ENCODE measurements at places on chromosomes 11 and 22.
A peak's percentile ranks its signal among the peaks of the same experiment; 100 is the strongest.

DNA sequence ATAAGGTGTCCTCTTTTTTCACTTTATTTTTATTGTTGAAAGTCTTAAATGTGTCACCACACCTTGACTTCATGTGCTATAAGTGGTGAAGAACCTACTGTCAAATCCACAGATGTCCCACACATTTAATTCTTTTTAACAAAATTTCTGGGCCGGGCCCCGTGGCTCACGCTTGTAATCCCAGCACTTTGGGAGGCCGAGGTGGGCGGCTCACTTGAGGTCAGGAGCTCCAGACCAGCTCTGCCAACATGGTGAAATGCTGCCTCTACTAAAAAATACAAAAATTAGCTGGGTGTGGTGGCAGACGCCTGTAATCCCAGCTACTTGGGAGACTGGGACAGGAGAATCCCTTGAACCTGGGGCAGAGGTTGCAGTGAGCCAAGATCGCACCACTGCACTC lies 3.0 kb downstream of the CBL start:
- no peak for DNase-seq

DNA sequence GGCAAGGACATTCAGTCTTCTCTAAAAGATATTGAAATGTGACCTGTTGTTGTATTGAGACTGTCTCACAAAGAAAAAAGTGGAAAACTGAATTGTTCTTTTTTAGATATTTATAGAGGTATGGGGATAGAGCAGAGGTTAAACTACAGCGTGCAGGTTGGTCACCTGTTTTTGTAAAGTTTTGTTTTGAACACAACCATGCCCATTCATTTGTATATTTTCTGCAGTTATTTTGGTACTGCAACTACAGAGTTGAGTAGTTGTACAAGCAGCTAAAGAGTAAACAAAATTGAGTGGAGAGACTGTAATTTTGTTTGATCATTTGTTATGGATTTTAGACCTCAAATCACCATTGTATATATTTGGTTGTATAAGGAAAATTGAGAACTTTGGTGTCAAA lies 11.3 kb downstream of the EED start:
- no peak for DNase-seq

GRCh38 chr11:12235947-12236743 lies 125.8 kb downstream of the MICAL2 start:
- DNase-seq: peak; percentile 37

GRCh38 chr11:86678823-86679222 lies 6.4 kb upstream of the ME3 start:
- no peak for DNase-seq

GRCh38 chr22:48613566-48614200 lies 1214.0 kb downstream of the BRD1 start:
- DNase-seq: no peak

GRCh38 chr11:18527512-18527911 lies 770 bp upstream of the TSG101 start:
- no peak for DNase-seq

GRCh38 chr22:23375031-23375827 lies 194.9 kb downstream of the BCR start:
- DNase-seq: no peak

- no peak for DNase-seq
Observed at GRCh38 chr11:95042906-95043305, 6.3 kb upstream of the KDM4F start.

DNA sequence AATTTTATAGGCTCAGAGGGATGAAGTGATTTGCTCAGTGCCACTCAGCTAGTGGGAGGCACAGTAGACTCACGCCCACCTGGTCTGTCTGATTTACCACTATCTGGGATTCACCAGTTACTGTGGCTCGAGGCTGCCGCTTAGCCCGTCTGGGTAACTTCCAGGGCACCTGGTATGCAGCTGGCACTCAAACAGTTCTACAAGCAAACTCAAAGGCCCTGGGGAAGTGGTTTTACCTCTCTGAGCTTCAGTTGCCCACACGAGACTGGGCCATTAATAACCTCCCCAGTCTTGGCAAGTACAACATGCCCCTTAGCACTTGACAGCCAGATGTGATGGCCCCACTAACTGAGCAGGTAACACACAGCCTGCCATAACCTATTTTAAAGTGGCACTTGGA lies 2.6 kb downstream of the GDPD5 start:
- DNase-seq: no peak

GRCh38 chr22:39569066-39569465 lies 1.5 kb upstream of the CACNA1I start:
- DNase-seq: no peak

- DNase-seq: no peak
Observed at GRCh38 chr11:113475160-113475761, at the start of gene DRD2. Gene DRD2 (minus strand): TSS chr11:113475398. CDS start chr11:113424651, 50,747 bp downstream.

DNA sequence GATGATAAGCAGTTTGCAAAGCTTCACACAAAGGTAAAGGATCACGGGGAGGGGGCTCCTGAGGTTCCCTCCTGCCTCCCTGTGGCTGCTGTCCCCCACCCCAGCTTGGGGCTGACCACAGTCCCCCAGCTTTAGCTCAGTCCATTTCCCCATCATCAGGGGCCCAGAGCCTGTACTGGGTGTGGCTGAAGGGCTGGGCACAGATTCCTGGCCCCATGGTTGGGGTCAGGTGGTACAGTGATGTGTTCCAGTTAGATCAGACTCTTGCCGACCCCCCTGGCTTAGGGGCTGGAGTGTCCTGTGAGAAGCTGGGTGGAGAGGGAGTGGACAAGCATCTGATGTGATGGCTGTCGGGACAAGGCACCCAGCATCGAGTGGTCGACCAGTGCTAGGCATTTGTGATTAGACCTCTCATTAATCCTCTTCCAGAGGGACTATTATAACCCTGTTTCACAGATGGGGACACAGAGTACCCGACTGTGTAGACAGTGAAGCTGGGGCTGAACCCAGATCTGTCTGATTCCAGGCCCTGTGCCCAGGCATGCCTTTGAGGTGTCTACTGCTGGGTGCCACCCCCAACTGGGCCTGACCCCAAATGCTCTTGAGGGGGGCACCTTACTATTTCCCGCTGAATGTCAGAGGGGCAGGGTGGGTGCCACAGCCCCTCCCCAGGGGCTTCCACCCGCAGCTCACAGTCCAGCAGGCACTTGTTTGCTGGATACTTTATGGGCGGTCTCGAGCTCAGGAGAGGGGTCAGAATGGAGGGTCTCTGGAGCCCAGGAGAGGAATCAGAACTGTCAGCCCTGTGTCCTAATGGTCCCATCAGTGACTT lies 4.3 kb downstream of the SHANK3 start:
- no peak for DNase-seq

DNA sequence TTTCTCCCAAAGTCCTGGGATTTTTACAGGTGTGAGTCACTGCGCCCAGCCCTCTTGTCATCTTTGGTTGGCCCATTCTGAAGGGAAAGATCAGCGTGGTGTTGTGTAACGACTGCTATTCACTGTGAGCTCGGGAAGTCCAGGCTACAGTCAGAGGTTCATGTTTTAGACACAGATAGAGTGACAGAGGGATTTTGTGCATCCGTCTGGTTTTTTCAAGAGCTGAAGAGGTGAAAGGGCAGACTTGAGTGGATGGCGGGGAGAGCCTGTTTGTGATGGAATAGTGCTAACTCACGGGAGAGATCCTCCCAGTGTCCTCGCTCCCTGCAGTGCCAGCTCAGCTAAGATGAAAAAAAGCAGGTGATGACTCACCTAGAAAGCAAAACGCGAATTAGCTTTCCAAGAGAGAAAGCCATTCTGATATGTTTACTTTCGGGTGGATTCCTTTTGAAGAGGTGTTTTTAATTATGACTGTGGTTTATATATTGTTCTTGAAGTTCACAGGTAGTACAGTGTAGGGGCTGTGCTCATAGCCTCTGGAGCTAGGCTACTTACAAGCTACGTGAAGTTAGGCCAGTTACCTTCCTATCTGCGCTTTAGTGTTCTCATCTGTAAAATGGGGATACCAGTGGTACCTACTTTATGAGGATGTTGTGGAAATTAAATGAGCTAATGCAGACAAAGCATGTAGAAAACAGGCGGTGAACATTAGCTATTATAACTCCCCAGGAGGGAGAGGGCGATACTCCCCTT lies 67.2 kb downstream of the C11orf91 start:
- no peak for DNase-seq

DNA sequence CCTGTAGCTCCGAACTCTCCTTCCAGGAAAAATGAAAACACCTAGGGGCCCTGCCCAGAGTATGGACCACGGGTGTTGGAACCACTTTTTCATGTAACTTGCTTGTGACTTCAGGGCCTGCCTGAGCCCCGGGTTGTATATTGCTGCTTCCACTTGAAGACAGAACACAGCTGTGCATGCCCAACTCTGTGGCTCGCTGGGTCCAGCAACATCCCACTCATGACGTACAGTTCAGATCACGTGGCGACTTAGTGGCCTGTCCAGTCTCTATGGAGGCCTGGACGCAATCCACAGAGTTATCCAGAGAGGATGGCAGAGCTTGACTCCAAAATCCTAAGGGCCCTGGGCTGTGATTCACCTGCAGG lies 6.8 kb downstream of the C11orf21 start:
- no peak for DNase-seq

DNA sequence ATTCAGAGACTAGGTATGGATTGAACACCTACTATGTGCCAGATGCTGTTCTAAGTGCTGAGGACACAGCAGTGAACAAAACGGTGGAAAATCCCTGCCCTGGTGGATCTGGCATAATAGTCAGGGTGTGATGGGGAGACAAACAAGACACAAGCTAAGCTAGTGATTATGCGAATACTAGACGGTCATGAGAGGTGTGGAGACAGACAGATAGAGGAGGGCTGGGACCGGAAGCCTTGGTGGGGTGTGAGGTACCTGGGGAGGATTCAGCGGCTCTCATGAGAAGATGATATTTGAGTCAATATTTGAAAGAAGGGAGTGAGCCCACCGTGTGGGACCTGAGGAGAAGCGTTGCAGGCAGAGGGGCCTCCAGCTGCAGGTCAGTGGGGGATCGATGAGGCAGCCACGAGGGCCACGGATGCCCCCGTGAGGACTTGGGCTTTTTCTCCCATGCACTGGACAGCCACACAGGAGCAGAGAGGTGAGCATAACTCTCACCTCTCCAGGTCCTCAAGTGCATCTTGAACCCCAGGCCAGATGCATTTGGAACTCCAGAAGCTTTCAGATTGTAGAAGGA lies 4.7 kb downstream of the CD5 start:
- no peak for DNase-seq

GRCh38 chr11:33575311-33575710 lies 125.3 kb downstream of the C11orf91 start:
- DNase-seq: no peak

GRCh38 chr22:40410731-40411505 lies 40.5 kb downstream of the SGSM3 start:
- DNase-seq: no peak

- no peak for DNase-seq
Observed at GRCh38 chr11:77207019-77207485, 79.0 kb downstream of the MYO7A start.

DNA sequence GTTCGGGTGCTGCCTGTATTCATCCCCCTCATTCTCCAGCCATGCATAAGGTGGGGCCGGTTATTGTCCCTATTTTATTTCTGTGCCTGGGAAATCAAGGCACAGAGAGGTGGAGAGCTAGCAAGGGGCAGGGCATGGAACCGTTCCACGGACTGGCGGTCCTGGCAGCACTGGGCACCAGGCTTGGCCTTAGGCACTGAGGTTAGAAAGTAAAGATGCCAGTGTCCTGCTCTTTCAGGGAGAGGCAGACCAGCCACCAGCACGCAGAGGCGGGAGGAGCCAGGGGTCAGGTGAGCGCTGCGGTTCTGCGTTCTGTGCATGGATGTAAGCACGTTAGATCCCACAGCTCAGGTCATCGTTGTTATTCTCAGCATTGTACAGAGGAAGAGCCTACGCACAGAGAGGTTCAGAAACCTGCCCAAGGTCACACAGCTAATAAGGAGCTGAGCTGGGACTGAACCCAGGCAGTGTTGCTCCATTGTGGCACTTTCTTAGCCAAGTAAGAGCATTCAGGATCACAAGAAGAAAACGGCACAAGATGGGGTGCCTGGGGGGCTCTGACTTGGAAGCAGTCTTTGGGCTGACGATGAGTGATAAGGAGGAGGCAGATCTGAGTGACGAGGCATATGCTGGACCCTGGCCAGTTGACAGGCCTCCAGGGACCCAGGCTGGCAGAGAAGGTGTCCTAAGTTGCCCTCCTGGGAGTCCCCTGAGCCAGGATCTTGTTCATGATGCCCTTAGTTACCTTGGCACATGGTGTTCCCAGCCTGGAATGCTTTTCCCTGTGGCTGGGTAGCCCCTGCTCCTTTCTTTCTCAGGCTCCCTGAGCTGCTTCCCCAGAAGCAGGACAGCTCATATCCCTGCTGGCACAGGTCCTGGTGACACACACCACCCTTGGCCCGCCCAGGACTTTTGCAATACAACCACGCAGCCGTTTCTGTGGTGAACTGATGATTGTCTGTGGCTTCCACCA lies 41.1 kb downstream of the OSBPL5 start:
- no peak for DNase-seq

DNA sequence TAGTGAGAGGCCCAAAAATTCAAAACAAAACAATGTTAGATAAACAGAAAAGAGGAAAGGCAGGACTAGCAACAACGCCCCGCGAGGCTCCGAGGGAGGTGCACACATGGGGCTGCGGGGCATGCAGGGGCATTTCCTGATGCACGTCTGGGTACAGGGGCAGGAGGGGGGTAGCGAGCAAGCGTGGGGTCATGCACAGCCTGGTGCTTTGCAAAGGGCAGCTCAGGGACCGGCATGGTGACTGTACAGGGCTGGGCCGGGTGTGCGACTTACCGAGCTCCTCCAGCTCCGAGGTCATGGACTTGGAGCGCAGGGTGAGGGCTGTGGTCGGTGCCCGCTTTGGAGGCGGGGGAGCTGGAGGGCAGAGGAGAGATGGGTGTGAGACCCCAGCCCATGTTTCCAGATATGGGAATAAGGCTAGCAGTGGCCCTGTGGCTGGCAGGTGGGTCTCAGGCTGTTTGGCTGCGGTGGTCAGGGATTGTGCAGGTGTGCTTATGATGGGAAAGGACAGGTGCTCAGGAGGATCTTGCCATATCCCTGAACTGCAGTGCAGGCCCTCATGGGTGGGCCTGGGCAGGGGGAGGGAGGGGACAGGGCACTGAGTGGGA lies 103.7 kb downstream of the CTTN start:
- DNase-seq: no peak

- DNase-seq: no peak
Observed at GRCh38 chr11:119975561-119976152, 162.3 kb downstream of the TRIM29 start.

- DNase-seq: no peak
Observed at GRCh38 chr11:71453918-71454304, 908 bp downstream of the NADSYN1 start.

DNA sequence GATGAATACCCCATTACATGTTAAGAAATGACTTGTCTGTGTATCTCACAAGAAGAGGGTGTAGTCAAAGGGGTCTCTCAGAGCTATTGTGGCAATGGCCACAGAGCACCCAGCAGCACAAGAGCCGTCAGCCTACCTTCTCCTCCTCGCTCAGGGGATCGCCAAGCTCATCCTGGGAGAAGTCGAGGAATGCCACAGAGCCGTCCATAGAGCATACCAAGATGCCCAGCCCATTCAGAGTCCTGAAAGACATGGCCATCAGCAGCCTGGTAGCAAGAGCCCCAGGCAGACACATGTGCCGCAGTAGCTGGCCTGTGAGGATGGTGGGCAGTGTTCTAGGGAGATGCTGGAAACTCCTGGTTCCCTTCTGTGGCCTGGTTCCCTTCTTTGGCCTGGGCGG lies 44.0 kb downstream of the HIRA start:
- DNase-seq: no peak

GRCh38 chr11:106424111-106424510 lies 346.6 kb downstream of the AASDHPPT start:
- DNase-seq: no peak

Data from right renal pelvis (tissue), 4 donors.